ENCODE measurements at places on chromosomes 6 and 20. TPM values are rescaled to one million over a fixed set of nuclear protein-coding genes. Genes with fewer than 3 reads are reported as not detected.

DNA sequence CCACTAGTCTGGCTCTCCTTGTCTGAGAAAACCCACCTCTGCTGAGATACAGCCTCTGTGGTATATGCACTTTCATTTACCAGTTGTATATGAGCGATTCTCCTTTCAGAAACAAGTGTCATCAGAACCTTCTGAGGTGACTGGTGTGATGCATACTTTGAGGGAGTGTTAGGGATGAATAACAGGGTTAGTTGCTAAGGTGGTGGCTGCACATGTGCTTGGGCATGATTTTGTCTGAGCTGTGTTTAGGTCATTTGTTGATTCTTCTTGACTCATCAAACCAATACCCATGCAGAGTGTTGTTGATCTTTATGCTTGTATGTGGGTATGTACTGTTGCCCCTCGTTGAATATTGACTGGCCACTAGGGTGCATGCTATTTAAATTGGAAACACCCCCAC lies 25.7 kb downstream of the DTD1 start:
- DNase-seq, result no peak
- H3K36me3 ChIP-seq, result peaks cover 2% of the 10 kb centered on the region
- no peak overlapping the region for H3K27ac ChIP-seq
- no peaks in the 10 kb centered on the region for H3K4me1 ChIP-seq

- no peak overlapping the region for H3K4me3 ChIP-seq
- DNase-seq, result no peak
- H3K36me3 ChIP-seq, result peaks cover 44% of the 10 kb centered on the region
- peaks cover 28% of the 10 kb centered on the region for H3K4me1 ChIP-seq
- H3K27me3 ChIP-seq, result no peaks in the 10 kb centered on the region
These were observed 4.5 kb downstream of the GID8 start for GRCh38 chr20:62942456-62942855.

The GSTA3 gene
- total RNA-seq, result not detected

The BFSP1 gene
- 0.76 TPM for total RNA-seq

GRCh38 chr6:23371132-23371915 lies 754.7 kb upstream of the NRSN1 start:
- no peaks in the 10 kb centered on the region for H3K36me3 ChIP-seq
- no peak overlapping the region for H3K4me3 ChIP-seq
- no peaks in the 10 kb centered on the region for H3K27me3 ChIP-seq
- H3K27ac ChIP-seq, result no peak overlapping the region
- no peaks in the 10 kb centered on the region for H3K4me1 ChIP-seq

- no peaks in the 10 kb centered on the region for H3K36me3 ChIP-seq
- no peak for DNase-seq
- peaks cover 5% of the 10 kb centered on the region for H3K4me1 ChIP-seq
- no peaks in the 10 kb centered on the region for H3K27me3 ChIP-seq
- H3K27ac ChIP-seq, result no peak overlapping the region
These were observed 81.0 kb downstream of the ERMARD start for GRCh38 chr6:169832247-169832948.

GRCh38 chr6:90186026-90186425 lies 110.6 kb downstream of the BACH2 start:
- H3K36me3 ChIP-seq, result peaks cover 21% of the 10 kb centered on the region
- no peak for DNase-seq
- H3K4me1 ChIP-seq, result peaks cover 68% of the 10 kb centered on the region
- H3K4me3 ChIP-seq, result peak overlapping the region; percentile 78
- H3K27me3 ChIP-seq, result no peaks in the 10 kb centered on the region
- peak overlapping the region; percentile 67 for H3K27ac ChIP-seq

The SMIM28 gene
- not detected for total RNA-seq

- no peak overlapping the region for H3K4me3 ChIP-seq
- no peak overlapping the region for H3K27ac ChIP-seq
- no peak for DNase-seq
- no peaks in the 10 kb centered on the region for H3K36me3 ChIP-seq
These were observed 141.2 kb upstream of the ZFP64 start for GRCh38 chr20:52332649-52333250.

DNA sequence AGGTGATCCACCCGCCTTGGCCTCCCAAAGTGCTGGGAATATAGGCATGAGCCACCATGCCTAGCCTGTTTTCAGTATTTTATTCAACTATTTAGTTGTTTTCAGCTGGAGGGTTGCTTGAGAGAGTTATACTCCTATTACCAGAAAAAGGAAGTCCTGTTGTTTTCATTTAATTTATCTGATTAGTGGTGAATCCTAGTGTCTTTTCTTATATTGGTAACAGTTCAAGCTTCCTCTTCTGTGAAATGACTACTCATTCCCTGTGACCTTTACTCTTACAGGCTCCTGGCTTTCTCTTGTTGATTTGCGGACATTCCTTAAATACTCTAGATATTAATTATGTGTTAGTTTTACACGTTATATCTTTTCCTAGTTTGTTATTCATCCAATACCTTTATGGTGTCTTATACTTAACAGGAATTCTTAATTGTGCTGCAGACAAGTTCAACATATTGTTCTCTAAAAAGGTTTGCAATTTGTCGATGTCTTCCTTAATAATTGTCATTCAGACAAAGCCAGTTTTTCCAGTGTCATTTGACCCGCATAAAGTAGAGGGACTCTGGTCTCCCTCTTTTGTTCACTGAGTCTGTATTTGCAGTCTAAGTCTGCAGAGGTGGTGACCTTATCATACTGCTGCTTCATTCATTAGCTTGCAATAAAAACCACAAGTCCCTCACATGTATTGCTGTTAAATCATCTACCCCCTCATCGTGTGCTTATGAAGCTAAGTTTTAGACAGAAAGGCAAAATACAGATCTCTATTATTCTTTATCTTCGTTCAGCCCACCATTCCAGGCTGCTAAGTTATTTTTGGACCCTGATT lies 51.4 kb downstream of the ZBTB9 start:
- DNase-seq, result no peak
- no peak overlapping the region for H3K4me3 ChIP-seq
- peaks cover 5% of the 10 kb centered on the region for H3K27me3 ChIP-seq
- H3K27ac ChIP-seq, result no peak overlapping the region

DNA sequence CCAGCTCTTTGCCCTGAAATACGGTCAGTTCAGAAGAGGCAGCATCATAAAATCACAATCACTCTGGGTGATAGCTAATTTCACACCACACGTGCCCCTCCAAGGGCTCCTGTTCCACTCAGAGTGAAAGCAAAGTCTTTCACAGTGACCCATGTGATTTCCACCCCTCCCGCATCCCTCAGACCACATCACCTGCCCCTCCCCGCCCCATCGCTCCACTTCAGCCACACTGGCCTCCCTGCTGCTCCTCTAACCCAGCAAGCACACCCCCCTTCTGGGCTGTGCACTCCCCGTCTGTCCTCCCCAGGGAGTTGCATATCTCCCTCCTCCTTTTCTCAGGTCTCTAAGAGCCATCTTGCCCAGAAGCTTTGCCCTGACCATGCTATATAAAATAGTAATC lies 74.5 kb downstream of the PSMG4 start:
- H3K27ac ChIP-seq, result no peak overlapping the region
- H3K36me3 ChIP-seq, result no peaks in the 10 kb centered on the region
- peaks cover 4% of the 10 kb centered on the region for H3K27me3 ChIP-seq
- H3K4me3 ChIP-seq, result no peak overlapping the region

DNA sequence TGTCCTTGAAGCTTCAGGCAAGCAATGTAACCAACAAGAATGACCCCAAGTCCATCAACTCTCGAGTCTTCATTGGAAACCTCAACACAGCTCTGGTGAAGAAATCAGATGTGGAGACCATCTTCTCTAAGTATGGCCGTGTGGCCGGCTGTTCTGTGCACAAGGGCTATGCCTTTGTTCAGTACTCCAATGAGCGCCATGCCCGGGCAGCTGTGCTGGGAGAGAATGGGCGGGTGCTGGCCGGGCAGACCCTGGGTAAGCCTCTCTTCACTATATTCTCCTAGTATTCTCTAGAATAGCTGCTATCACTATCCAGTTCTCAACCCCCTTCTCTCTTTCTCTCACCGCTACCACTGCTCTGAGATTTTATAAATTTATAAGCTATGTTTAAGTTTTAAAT lies 40.0 kb downstream of the EIF2S2 start:
- no peak overlapping the region for H3K4me3 ChIP-seq
- H3K27me3 ChIP-seq, result no peaks in the 10 kb centered on the region
- H3K36me3 ChIP-seq, result peaks cover 12% of the 10 kb centered on the region
- H3K4me1 ChIP-seq, result peaks cover 35% of the 10 kb centered on the region

The POM121L2 gene
- total RNA-seq, result not detected

The ARMC12 gene
- 0.24 TPM for total RNA-seq

GRCh38 chr6:54981276-54981609 lies 134.7 kb downstream of the FAM83B start:
- no peak overlapping the region for H3K27ac ChIP-seq
- no peaks in the 10 kb centered on the region for H3K36me3 ChIP-seq
- H3K4me1 ChIP-seq, result no peaks in the 10 kb centered on the region
- no peak overlapping the region for H3K4me3 ChIP-seq

DNA sequence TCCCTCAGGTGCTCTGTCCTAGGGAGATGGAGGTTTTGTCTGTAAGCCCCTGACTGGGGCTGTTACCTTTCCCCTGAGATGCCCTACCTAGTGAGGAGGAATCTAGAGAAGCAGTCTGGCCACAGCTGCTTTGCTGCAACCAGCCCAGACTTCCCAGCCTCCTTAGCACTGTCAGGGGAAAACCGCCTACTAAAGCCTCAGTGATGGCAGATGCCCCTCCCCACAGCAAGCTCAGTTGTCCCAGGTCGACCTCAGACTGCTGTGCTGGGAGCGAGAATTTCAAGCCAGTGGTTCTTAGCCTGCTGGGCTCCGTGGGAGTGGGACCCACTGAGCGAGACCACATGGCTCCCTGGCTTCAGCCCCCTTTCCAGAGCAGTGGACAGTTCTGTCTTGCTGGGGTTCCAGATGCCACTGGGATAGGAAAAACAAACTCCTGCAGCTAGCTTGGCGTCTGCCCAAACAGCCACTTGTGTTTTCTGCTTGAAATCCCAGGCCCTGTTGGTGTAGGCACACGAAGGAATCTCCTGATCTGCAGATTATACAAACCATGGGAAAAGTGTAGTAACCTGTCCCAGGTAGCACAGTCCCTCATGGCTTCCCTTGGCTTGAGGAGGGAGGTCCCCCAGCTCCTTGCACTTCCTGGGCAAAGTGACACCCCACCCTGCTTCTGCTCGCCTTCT lies 146.4 kb upstream of the PROKR2 start:
- H3K4me1 ChIP-seq, result no peaks in the 10 kb centered on the region
- DNase-seq, result no peak
- H3K36me3 ChIP-seq, result no peaks in the 10 kb centered on the region
- peaks cover 6% of the 10 kb centered on the region for H3K27me3 ChIP-seq
- no peak overlapping the region for H3K27ac ChIP-seq

- H3K4me1 ChIP-seq, result peaks cover 17% of the 10 kb centered on the region
- H3K27ac ChIP-seq, result no peak overlapping the region
- H3K36me3 ChIP-seq, result no peaks in the 10 kb centered on the region
- peaks cover 32% of the 10 kb centered on the region for H3K27me3 ChIP-seq
- DNase-seq, result no peak
- no peak overlapping the region for H3K4me3 ChIP-seq
These were observed 381.9 kb upstream of the ARID1B start for GRCh38 chr6:156395276-156395675.

The OPRM1 gene
- not detected for total RNA-seq

DNA sequence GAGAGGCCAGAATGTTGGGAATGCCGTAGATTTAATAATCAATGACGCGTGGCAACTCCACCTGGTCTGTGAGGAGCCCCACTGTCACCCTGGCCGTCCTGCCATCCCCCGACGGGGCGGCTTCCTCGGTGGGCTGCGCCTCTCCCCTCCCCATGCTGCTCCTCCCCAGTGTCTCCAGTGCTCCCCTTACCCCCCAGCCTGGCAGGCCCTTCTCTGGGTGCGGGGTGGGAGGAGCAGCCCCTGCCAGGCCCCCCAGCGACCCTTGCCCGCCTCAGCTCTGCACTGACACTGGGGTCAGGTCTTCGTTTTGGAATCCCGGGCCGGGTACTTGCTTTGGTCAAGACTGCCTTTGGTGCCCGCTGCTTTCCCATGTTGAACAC lies 82.3 kb upstream of the FRMD1 start:
- no peak overlapping the region for H3K27ac ChIP-seq
- DNase-seq, result no peak
- no peak overlapping the region for H3K4me3 ChIP-seq
- H3K36me3 ChIP-seq, result no peaks in the 10 kb centered on the region

- H3K27ac ChIP-seq, result no peak overlapping the region
- peaks cover 13% of the 10 kb centered on the region for H3K36me3 ChIP-seq
- H3K4me3 ChIP-seq, result no peak overlapping the region
- peaks cover 26% of the 10 kb centered on the region for H3K27me3 ChIP-seq
These were observed 23.9 kb downstream of the SERPINB6 start for GRCh38 chr6:2947445-2947844.

- no peak overlapping the region for H3K27ac ChIP-seq
- no peak for DNase-seq
- H3K4me1 ChIP-seq, result peaks cover 19% of the 10 kb centered on the region
These were observed 208.5 kb upstream of the CITED2 start for GRCh38 chr6:139582956-139583355.

GRCh38 chr20:16654858-16655535 lies 74.8 kb upstream of the SNRPB2 start:
- H3K27me3 ChIP-seq, result no peaks in the 10 kb centered on the region
- no peak for DNase-seq
- no peak overlapping the region for H3K4me3 ChIP-seq
- H3K36me3 ChIP-seq, result no peaks in the 10 kb centered on the region
- no peak overlapping the region for H3K27ac ChIP-seq
- no peaks in the 10 kb centered on the region for H3K4me1 ChIP-seq

DNA sequence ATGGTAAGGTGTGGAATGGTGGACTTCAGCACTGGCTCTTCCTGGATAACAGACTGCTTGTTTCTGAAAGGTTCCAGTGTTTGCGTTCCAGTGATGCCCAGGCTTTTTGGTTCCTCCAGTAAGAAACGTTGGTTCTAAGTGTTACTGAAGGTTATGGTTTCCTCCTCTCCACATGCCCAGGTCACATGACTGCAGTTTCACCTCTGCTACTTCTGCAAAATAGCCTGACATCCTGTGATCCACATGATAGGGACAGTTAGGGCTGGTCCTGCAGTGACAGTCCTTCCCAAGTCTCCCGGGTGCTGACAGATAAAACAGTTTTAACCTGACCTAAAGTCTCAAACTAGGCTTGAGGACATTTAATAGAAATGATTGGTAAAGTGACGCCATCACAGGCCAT lies 132.2 kb upstream of the CST7 start:
- DNase-seq, result no peak
- H3K27ac ChIP-seq, result no peak overlapping the region
- H3K4me1 ChIP-seq, result no peaks in the 10 kb centered on the region

The SLC52A3 gene
- not detected for total RNA-seq

DNA sequence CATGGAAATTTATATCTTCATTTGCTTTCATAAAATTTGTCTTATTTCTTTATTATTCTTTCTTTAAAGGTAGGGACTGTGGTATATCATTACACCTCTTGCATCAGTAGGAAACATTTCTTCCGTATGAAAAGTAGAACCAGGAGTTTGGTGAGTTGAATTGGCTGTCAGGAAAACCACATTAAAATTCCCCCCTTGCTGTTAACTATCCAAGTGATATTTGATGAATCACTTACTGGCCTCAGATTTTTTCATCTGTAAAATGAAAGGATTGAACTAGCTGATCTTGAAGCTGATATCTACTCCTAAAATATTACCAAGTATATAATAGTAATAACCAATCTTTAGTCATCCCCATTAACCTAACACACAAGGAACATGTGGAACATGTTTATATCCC lies 460.9 kb downstream of the GJA1 start:
- H3K4me1 ChIP-seq, result no peaks in the 10 kb centered on the region
- H3K36me3 ChIP-seq, result no peaks in the 10 kb centered on the region
- peaks cover 2% of the 10 kb centered on the region for H3K27me3 ChIP-seq
- no peak for DNase-seq
- H3K4me3 ChIP-seq, result no peak overlapping the region
- H3K27ac ChIP-seq, result no peak overlapping the region

- no peak for DNase-seq
- no peaks in the 10 kb centered on the region for H3K27me3 ChIP-seq
- H3K4me3 ChIP-seq, result no peak overlapping the region
- no peak overlapping the region for H3K27ac ChIP-seq
- H3K4me1 ChIP-seq, result peaks cover 16% of the 10 kb centered on the region
These were observed 96.9 kb downstream of the TCP11 start for GRCh38 chr6:35044145-35044745.

Measured in activated T-helper 1 cell treated with anti-CD3 and anti-CD28 coated beads, Interleukin-12 subunit alpha, Interleukin-12 subunit beta, Interleukin-2, Interleukin-4 antibody, amounts not matched to agents 30 ng/mL and 10 ng/mL and 1 ng/mL, durations not matched to agents 14 hours and 24 hours and 36 hours (primary cell).